ENCODE measurements at places on chromosomes 6 and 20.

GRCh38 chr20:43514648-43514999 is 7.1 kb downstream of the L3MBTL1 start:
- no peak for DNase-seq

GRCh38 chr20:14609328-14610221 is 272.2 kb upstream of the FLRT3 start:
- DNase-seq: no peak

- DNase-seq: no peak
Measured at GRCh38 chr6:109024784-109025183, 69.9 kb downstream of the SESN1 start.

DNA sequence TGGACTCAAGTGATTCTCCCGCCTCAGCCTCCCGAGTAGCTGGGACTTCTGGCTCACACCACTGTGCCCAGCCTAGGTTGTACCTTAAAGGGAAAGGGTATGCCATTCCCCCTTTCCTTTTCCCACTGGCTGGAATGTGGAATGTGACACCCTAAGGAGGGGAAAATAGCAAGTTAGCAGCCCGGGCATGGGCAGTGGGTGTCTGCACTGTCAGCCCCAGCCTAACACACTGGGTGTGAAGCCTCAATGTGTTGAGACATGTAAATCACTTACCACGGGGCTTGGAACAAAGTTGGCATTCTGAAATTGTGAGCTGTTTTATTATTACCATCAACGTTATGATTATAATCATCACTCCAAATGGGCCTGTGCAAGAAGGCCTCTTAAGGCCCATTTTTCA is 80.8 kb upstream of the PTPN1 start:
- DNase-seq: no peak

DNA sequence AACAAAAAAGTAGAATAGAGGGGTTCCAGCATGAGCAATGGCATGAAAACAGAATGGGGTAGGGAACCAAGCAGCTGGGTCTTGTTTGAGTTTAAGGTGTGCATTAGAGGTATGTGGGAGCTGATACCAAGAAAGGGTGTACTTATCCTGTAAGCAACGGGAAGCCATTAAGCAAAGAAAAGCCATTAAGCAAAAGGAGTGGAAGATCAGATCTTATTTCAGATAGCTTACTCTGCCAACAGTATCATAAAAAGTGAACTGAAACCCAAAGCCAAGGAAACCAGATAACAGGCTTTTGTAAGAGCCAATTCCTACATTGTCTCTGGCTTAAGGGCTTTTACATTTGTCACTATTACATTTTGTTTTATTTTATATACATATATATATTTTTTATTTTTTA is 21.3 kb upstream of the BEND6 start:
- no peak for DNase-seq

- DNase-seq: no peak
Measured at GRCh38 chr6:129212081-129212480, 329.1 kb downstream of the LAMA2 start.

- no peak for DNase-seq
Measured at GRCh38 chr20:444862-445426, 17.4 kb downstream of the TBC1D20 start.

DNA sequence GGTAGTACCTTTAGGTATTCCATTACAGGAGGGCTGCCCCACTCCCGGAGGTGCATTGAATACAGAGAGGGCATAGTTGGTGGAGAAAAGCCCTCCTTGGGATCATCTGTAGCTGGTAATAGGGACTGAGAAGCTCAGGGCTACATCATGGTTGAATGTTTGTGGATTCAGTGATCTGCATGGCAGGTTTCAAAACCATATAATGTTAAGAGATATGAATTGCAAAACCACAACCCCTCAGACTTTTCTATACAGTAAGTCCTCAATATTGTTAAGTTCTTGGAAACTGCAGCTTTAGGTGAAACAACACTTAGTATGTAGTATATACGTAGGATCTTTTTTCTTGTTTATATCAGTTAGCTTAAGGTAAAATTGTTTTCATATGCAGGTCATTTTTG is 11.3 kb downstream of the TULP4 start:
- no peak for DNase-seq

DNA sequence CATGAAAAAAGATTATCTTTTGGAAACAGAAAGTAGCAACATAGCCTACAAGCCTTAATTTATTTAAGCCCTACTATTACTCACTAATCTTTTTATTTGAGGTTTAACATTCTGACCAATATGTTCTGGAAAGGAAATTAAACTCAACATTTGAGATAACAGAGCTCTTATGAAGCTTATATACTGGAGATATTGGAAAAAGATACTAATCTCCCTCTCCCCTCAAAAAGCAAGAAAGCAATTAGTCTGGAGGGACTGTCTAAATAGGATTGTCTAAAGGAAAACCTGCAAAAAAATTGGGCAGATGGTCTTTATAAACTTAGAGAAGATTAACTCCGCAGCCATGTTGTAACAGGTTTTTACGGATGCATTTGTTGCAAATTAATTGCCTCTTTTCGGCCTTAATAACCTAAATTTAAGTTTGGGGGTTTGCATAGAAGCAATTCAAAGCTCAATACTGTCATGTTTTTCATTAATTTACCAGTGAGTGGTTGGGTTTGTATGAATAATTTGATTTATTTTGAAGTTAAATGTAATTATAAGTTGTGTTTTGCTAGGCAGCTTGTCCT is 79.1 kb downstream of the SHLD1 start:
- no peak for DNase-seq

GRCh38 chr6:116136933-116137340 is 11.0 kb upstream of the COL10A1 start:
- peak; percentile 17 for DNase-seq

DNA sequence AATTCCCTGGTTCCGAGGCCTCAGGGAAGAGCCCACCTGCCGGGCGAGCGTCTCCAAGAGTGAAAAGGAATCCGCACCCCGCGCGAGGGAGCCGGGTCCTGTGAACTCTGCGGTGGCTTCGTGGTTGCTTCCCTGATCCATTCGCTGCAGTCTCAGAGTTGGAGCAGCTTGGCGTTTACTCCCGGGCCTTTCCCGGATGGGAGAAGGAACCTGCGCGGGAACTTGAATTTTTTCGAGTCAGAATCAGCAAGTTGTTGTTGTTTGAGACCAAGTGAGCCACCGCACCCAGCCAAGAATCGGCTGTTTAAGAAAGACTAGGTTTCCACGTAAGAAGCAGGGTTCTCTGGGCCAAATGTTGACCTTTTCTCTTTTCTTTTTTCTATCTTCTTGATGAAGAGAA is 12.9 kb downstream of the PRSS16 start:
- DNase-seq: no peak

GRCh38 chr6:46175446-46175845 is 4.7 kb upstream of the ENPP5 start:
- DNase-seq: peak; percentile 6

- no peak for DNase-seq
Measured at GRCh38 chr20:4134861-4135379, 119.6 kb upstream of the RNF24 start.

DNA sequence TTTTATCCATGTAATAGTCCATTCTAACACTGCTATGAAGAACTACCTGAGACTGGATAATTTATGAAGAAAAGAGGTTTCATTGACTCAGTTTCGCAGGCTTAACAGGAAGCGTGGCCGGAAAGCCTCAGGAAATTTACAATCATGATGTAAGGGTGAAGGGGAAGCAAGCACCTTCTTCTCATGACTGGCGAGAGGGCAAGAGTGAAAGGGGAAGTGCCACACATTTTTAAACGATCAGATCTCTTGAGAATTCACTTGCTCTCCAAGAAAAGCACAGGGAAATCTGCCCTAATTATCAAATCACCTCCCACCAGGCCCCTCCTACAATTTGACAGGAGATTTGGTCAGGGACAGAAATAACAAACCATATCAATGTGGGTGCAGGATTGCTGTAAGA is 859.7 kb downstream of the EPHA7 start:
- no peak for DNase-seq

DNA sequence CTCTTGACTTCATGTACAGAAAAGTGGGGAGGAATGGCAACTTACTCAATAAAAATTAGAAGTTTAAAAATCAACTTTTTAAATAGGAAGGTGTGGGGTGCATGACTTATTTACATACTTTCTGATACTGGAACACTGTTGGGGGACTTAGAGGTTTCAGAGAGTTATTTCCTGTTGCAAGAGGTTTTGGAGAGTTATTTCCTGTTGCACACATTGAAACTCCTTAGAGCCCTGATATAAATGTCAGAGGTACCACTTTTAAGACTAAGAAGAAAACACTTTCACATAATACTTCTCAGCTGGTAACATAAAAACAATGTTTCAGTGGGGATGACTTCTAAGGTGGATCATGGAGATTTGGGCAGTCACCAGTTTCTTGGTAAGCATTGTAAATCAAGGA is 579.9 kb downstream of the MMUT start:
- no peak for DNase-seq

GRCh38 chr20:18524646-18525045 is 16.9 kb downstream of the SEC23B start:
- DNase-seq: no peak

GRCh38 chr20:44720621-44720996 is 5.4 kb downstream of the CCN5 start:
- DNase-seq: no peak

DNA sequence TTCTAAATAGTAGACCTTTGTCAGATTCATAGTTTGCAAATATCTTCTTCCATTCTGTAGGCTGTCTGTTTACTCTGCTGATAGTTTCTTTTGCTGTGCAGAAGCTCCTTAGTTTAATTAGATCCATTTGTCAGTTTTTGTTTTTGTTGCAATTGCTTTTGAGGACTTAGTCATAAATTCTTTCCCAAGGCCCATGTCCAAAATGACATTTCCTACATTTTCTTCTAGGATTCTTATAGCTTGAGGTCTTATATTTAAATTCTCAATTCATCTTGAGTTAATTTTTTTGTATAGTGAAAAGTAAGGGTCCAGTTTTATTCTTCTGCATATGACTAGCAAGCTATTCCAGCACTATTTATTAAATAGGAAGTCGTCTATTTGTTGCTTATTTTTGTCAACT is 287.0 kb downstream of the PACRG start:
- no peak for DNase-seq

- DNase-seq: no peak
Measured at GRCh38 chr6:90790058-90790457, 203.2 kb upstream of the MAP3K7 start.

GRCh38 chr6:138546733-138547185 is 47.5 kb upstream of the NHSL1 start:
- no peak for DNase-seq

Measured in stimulated activated naive CD8-positive, alpha-beta T cell treated with anti-CD3 and anti-CD28 coated beads, Interleukin-15, Interleukin-2, amounts not matched to agents 100 U/mL and 50 U/mL, for 24 hours (primary cell).